ENCODE measurements at places on chromosomes 2 and 18.
A peak's percentile ranks its signal among the peaks of the same experiment; 100 is the strongest.

DNA sequence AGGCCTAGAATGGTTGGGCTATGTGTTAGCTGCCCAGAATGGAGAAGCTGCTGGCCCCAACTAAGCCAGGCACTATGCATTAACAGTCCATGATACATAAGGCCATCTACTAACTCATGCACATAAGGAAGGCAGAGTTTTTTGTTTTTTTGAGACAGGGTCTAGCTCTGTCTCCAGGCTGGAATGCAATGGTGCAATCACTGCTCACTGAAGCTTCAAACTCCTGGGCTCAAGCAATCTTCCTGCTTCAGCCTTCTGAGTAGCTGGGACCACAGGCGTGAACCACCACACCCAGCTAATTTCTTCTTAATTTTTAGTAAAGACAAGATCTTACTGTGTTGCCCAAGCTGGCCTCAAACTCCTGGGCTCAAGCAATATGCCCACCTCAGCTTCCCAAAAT is 37.6 kb downstream of the GPR45 start:
- no peak for DNase-seq

- DNase-seq = no peak
Measured at GRCh38 chr18:68642003-68642402, 72.9 kb downstream of the TMX3 start.

GRCh38 chr18:76246590-76246989 is 248.5 kb downstream of the ZNF516 start:
- no peak for DNase-seq

- DNase-seq = no peak
Measured at GRCh38 chr2:95342556-95343320, 45.6 kb downstream of the KCNIP3 start.

- no peak for DNase-seq
Measured at GRCh38 chr2:175126661-175127060, 41.3 kb downstream of the ATF2 start.

DNA sequence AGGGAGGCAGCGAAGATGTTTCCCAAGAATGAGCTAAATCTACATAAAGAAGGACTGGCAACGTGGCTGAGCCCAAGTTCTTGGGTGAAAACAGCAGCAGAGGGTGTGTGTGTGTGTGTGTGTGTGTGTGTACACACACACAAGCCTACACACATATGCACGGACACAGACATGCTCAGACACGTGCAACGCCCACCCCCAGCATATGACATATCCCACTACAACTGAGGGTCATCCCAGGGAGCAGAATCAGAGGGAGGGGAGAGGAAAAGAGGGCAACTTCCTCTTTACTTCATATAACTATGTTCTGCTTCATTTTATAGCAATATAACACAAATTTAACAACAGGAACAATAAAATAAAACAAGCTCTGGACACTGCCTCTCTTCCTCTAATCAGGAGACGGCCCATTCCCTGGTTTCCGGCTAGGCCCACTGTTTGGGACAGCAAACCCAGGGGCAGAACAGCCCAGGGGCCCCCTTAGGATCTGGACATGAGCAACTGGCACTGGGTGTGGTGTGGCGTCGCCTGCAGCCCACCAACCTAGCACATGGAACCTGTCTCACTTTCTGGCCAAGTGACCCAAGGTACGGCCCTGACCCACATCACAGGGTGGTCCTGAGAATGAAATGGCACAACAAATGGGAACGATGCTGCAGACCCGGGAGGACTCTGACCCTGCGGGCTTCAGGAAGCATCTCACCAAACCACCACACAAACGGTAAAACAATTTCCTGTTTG is 25.0 kb downstream of the FAM178B start:
- no peak for DNase-seq

- no peak for DNase-seq
Measured at GRCh38 chr18:2978208-2978607, 34.7 kb downstream of the LPIN2 start.

- peak; percentile 32 for DNase-seq
Measured at GRCh38 chr2:231613331-231613662, 20.6 kb downstream of the TEX44 start.

- no peak for DNase-seq
Measured at GRCh38 chr18:74479486-74480148, 16.5 kb upstream of the CNDP2 start.

GRCh38 chr18:40041951-40042350 is 1913.1 kb upstream of the PIK3C3 start:
- DNase-seq = no peak

DNA sequence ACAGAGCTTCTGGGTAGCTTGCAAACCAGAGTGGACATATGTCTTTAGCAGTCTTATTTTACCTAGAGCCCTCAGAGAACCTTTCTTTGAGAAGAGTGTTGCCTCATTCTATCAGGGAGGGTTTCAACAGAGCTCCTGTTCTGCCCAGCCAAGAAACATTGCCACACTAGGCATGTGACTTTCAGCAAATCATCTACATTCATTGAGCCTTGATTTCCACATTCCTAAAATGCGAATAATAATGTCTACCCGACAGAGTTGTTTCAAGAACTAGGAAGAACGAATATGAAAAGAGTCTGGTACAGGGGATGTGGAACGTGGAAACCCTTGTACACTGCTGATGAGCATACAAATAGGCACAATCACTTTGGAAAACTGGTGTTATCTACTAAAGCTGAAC is 7.8 kb upstream of the PRKAG3 start:
- DNase-seq = no peak

- no peak for DNase-seq
Measured at GRCh38 chr2:31212659-31213600, 4.4 kb downstream of the CAPN14 start.

- no peak for DNase-seq
Measured at GRCh38 chr18:50061876-50062517, 132.9 kb downstream of the MYO5B start.

GRCh38 chr2:222169346-222169745 is 129.5 kb downstream of the PAX3 start:
- no peak for DNase-seq

GRCh38 chr2:175854129-175854528 is 147.9 kb downstream of the LNPK start:
- no peak for DNase-seq

GRCh38 chr2:69715964-69716363 is 26.0 kb upstream of the ANXA4 start:
- no peak for DNase-seq

GRCh38 chr18:12088731-12089375 is 4.8 kb upstream of the ANKRD62 start:
- DNase-seq = peak; percentile 59

DNA sequence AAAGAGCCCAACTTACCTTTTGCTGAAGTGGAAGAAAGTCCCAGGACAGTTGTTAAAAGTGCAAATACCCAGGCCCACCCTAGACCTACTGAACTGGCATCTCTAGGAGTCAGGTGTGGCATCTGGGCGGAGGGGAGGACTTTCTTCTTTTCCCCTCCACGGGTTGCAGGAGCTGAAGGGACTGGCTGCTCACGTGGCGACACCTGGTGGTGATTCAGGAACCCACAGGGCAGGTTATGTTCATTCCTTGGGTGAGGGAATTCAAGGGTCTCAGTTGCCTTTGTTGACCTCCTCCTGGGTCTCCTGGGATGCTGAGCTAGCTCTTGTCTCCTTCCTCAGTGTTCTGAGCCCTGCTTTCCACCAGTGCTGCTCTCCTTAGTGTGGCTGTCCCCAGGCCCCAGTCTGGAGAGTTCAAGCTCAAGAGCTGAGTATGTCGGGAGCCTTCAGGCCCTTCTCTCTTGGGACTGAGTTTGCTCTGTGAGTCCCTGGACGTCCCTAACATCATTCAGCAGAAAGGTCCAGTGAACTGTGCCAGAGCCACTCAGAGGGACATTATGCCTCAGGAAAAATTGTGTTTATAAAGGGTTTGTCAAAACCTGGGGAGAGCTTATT is 56.9 kb downstream of the DYSF start:
- peak; percentile 85 for DNase-seq

GRCh38 chr2:61693744-61694143 is 155.6 kb upstream of the XPO1 start:
- DNase-seq = no peak

- peak; percentile 56 for DNase-seq
Measured at GRCh38 chr2:219230059-219230540, 494 bp downstream of the ANKZF1 start.

DNA sequence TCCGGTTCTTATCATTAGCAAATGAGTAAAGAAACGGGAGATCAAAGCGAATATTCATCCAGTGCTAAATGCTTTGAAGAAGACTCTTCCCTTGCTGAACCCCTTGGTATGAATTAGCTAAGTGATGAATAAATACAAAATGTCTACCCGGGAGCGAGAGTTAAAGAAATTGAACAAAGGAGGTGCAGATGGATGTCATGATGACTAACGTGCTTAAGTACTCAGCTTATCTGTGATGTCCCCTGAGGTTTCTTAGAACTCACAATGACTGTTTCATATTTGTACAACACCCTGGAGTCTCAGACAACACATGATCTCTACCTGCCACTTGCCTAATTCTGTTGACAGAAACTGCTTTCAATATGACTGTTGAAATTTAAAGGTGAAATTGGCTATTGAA is 148.5 kb downstream of the TMEM200C start:
- no peak for DNase-seq

- no peak for DNase-seq
Measured at GRCh38 chr2:201879996-201880395, 73.7 kb downstream of the CDK15 start.

GRCh38 chr18:42028247-42028832 is 73.3 kb downstream of the PIK3C3 start:
- no peak for DNase-seq

DNA sequence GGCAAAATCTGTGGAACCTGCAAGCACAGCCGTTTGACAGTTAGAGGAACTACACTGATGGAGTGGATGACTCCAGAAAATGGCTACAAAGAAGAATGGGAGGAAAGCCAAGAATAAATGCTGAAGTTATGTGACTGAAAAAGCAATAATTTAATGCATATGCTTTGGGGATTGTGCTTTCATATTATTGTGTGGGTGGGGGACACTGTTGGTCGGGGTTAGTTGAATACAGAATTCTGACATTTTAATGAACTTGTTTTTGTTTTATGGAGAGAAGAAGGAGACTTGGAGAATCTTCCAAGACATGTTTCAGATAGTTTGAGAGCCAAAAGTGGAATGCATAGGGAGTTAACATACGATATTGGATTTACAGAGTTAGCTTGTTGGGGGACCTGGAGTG is 68.5 kb downstream of the NRP2 start:
- DNase-seq = no peak

GRCh38 chr18:70827632-70828031 is 538.8 kb downstream of the SOCS6 start:
- no peak for DNase-seq

DNA sequence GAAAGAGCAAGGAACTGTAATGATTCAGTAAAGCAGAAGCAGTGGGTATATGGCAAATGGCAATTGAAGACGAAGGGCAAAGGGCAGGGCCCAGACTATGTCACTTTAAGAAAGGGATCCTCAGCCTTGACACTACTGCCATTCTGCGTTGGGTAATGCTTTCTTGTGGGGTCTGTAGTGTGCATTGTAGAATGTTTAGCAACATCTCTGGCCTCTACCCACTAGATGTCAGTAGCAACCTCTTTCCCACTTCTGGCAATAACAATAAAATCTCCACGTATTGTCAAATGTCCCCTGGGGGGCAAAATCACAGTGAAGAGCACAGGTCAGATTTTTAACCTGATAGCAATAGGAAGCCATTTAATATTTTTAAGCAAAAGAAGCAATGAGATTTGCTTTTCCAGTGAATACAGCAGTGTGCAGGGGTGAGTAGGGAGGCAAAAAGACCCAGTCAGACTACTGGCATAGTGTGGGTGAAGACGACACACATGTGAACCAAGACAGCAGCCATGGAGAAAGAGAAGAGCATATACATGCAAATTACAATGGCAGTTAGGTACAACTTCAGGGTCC is 209.5 kb downstream of the DYM start:
- DNase-seq = no peak

GRCh38 chr2:48915227-48915626 is 159.7 kb upstream of the LHCGR start:
- DNase-seq = no peak

DNA sequence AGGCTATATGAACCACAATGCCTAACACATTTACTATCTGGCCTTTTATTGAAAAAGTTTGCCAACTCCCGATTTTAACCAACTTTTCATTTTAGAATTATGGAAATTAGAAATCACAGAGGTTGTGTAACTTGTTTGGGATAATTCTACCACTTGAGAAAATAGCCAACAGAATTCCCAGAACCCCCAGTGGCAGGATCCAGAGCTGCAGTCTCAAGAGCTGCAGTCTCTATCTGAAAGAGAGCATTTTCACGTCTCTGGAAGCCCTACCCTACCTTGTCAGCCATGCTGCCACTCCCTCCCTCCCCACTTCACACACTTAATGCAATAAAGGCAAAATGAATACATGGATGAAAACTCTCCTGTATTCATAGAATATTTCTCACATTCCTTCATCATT is 23.4 kb upstream of the TSPYL6 start:
- no peak for DNase-seq
